NCI-H2171 (cell line): ENCODE measurements at places on chromosomes 16 and 17.

DNA sequence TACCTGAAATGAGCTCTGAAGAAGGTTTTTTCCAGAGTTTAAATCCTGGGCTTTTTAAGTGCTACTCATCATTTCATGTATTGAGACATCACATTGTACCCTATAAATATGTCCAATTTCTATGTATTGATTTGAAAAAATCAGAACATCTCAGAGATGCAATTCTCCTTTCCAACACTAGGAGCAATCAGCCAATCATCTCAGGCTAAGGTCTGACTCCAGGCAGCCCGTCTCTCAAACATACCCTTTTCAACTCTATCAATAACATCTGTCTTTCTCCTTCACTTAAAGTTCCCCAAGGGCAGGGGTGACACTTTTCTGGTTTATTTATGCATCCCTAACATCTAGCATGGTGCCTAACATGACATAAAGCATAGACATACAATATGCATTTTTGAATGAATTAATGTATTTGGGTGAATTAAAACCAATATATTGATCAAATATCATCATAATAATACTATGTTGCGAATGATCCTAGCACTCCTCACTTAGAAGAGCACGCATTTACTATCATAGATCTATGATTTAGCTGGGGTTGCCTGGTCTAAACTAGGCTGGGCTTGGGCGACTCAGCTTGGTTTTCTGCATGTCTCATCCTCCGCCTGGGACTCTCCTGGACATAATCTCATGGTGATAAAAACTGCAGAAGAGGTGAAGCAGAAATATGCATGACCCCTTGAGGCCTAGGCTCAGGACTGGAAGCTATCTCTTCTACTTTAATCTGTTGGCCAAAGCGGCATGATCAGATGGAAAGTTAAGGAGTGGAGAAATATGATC lies 5.2 kb upstream of the CDH11 start:
- DNase-seq: no peak

- DNase-seq: peak; percentile 49
These were observed 23.4 kb downstream of the NDEL1 start for GRCh38 chr17:8459107-8459506.

DNA sequence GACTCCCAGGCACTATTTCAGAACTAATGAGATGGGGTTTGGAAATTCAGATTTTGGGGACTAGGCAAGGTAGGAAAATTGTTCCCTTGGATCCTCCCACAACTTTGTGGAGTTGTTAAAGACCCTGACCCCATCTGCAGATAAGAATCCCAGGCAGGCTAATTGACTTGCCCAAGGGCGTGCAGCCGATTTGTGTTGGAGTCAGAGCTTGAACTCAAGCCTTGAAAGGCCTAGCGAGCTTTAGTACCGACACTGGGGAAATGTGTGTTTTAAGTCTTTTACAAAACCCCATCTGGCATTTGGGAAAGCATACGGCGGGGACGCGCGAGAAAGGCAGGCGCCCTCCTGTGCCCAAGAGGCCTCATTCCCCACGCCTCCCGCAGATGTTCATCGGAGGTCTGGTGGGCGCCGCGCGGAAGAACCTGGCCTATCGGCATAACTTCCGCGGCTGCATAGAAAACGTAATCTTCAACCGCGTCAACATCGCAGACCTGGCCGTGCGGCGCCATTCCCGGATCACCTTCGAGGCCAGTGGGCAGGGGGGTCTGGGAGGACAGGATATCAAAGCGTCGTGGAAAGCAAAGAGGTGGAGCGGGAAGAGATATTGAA lies 4.3 kb downstream of the CNTNAP1 start:
- DNase-seq: no peak

DNA sequence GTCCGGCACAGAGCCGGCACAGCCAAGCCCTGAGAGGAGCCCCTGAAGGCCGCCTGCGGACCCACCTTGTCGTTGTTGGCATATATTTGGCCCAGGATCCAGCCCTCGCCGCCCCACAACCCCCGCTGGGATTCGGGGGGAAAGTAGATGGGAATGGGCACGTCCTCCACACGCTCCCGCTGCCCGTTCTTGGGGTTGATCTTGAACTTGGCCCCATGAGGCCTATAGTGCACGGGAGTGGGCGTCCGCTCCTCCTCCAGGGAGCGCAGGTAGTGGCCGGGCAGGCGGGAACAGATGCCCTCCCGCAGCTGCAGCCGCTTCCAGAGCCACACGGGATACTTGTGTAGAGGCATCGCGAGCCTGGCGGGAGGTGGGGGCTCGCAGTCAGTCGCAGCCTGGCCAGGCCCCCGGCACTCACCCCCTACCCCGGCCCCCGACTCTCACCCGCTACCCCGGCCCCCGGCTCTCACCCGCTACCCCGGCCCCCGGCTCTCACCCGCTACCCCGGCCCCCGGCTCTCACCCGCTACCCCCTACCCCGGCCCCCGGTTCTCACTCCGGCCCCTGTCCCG lies 387 bp downstream of the MRPL28 start:
- DNase-seq: no peak

DNA sequence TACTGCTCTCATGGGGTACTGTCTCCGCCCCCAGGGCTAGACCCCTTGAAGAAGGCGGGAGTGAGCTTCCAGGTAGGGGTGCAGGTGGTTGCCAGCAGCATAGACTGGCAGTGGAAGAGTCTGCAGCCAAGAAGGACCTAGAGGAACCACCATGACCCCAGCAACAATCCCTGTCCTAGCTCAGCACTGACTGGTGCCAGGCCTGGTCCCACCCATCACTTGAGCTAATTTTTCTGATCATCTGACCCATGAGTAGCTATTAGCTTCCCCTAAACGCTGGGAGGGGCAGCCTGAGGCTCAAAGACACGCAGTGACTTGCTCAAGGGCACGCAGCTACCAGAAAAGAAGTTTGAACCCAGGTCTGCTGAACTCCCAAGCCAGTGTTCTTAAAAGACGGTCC lies 945 bp downstream of the PRM3 start:
- DNase-seq: no peak

DNA sequence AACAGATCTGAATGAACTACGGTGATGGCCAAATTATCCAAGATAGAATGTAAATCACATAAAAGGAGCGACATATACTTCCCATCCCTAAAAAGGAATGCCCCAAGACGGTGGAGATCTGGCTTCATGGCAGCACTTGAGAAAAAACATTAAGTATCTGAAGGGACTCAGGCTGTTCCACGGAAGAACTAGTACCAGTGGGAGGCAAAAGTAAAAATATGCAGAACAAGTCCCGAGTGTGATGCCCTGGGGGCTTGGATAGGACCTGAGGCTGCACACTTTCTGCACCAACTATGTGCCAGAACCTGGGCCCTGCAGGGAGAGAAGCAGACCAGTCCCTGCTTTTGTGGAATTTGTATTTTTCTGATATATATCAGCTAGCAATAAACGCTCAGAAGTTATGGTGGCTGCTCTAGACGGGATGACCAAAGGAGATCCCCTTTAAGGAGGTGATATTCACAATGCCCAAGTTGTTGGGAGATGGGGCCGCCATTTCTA lies 539 bp upstream of the CKLF start:
- DNase-seq: no peak

GRCh38 chr17:34886831-34887230 lies 74.4 kb downstream of the CCT6B start:
- DNase-seq: no peak

- DNase-seq: no peak
These were observed 146.4 kb downstream of the RBFOX3 start for GRCh38 chr17:79464318-79465010.

DNA sequence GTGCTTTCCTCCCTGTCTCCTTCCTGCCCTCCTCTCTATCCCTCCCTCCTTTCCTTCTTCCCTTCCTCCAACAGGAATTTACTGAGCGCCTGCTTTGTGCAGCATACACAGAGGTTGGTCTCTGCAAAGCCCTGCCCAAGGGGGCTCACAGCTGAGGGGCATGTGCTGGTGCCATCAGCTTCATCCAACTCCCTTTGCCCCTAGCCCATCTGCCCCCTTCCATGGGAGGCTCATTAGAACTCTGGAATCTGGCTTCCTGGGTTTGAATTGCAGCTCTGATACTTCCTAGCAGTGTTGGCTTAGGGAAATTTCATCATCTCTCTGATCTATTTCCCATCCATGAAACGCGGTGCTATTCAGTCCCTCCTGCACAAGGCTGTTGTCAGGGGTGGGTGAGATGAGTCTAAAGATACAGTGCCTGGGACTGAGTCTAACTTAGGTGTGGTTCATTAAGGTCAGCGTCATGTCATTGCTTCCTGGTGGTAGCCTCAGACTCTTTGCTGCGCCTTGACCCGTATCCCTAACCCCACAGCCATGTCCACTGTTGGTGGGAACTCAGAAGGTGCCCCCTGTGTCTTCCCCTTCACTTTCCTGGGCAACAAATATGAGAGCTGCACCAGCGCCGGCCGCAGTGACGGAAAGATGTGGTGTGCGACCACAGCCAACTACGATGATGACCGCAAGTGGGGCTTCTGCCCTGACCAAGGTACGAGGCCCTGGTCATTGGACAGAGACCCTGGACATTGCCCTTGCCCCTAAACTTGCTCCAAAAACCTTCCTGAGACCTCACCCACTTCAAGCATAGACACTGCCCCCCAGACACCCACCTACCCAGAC lies 10.3 kb downstream of the MMP2 start:
- DNase-seq: no peak

DNA sequence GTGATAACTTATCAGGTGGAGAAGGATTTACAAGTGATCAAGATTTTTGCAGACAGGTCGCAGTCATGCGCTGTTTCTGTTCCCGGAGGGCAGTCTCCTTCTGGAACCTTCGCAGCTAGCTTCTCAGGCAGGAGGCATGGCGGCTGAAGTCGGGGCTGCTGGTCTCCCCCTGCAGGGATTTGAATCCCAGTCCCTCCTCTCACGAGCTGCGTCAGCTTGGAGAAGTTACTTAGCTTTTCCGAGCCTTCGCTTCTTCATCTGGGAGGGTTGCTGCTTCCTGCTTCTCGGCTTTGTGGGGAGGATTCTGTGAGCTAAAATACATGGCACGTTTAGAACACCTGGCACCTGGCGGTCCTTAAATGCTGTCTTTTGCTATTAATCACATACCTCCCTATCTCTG lies 287.8 kb upstream of the FOXF1 start:
- DNase-seq: no peak

DNA sequence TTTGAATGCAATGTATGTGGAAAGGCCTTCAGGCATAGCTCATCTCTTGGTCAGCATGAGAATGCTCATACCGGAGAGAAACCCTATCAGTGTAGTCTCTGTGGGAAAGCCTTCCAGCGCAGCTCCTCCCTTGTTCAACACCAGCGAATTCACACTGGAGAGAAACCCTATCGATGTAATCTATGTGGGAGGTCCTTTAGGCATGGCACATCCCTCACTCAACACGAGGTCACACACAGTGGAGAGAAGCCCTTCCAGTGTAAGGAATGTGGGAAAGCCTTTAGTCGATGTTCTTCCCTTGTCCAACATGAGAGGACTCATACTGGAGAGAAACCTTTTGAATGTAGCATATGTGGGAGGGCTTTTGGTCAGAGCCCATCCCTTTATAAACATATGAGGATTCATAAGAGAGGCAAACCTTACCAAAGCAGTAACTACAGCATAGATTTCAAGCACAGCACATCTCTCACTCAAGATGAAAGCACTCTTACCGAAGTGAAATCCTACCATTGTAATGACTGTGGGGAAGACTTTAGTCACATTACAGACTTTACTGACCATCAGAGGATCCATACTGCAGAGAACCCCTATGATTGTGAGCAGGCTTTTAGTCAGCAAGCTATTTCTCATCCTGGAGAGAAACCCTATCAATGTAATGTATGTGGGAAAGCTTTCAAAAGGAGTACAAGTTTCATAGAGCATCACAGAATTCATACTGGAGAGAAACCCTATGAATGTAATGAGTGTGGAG lies 24.7 kb downstream of the ZFP90 start:
- no peak for DNase-seq

- DNase-seq: no peak
These were observed 56.6 kb downstream of the MYOCD start for GRCh38 chr17:12722282-12722681.

DNA sequence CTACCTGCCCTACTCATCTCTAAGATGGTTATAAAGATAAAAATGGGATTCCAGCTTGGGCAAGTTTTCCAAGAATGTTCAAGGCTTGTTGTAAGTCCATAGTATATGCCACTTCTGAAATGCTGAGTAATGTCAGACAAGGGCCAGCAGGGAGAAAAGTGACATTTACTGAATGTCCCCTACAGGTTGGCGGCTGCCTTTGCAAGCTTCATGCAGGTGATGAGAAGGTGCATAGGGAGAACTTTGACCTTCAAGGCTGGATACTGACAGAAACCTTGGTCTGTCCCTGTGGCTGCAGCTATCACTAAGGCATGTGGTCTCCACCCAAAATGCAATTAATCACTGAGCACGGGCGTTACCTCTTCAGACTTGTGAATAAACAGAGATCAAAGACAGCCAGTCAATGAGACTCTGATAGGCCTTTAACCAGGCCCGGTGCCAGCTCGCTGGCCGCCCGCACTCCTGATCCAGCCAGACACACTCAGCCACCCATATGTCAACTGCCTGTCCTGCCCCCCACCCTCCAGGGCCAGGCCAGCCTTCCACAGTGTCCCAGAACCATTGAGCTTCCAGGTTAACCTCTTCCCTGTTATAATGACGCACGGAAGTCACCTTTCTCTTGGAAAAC lies 26.8 kb upstream of the AXIN2 start:
- no peak for DNase-seq

DNA sequence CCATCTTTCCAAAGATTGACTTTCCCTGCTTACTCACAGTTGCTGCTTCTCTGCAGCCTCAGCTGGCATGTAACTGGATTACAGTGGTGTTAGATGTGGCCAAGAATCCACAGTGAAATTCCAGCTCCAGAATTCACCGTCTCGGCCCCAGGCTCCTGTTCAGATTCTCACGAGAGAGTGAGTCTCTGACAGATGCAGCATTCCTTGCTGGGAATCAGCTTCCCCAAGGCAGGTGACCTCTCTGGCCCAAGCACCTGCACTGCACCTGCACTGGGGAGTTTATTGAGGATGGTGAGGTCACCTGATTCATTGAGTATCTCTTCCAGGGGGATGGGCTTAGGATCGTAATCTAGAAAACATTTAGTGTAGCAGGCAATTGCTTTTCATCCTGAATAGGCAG lies 600.5 kb upstream of the RBFOX1 start:
- no peak for DNase-seq
